Activated CD8-positive, alpha-beta T cell treated with anti-CD3 and anti-CD28 coated beads, Interleukin-2, amount 10 ng/mL, durations not matched to agents 7 days and 5 days (primary cell): ENCODE measurements at places on chromosomes 7 and 10. TPM values are rescaled to one million over a fixed set of nuclear protein-coding genes. Genes with fewer than 3 reads are reported as not detected.
A peak's percentile ranks its signal among the peaks of the same experiment; 100 is the strongest.

The ST8SIA6 gene
- total RNA-seq: not detected

The ERVW-1 gene
- total RNA-seq: not detected

The BRI3 gene
- total RNA-seq: 35.0 TPM

The CFAP70 gene
- total RNA-seq: 0.40 TPM

The AEBP1 gene
- 15.7 TPM for total RNA-seq

The TRIM56 gene
- 67.9 TPM for total RNA-seq

The MUC3A gene
- total RNA-seq: not detected

DNA sequence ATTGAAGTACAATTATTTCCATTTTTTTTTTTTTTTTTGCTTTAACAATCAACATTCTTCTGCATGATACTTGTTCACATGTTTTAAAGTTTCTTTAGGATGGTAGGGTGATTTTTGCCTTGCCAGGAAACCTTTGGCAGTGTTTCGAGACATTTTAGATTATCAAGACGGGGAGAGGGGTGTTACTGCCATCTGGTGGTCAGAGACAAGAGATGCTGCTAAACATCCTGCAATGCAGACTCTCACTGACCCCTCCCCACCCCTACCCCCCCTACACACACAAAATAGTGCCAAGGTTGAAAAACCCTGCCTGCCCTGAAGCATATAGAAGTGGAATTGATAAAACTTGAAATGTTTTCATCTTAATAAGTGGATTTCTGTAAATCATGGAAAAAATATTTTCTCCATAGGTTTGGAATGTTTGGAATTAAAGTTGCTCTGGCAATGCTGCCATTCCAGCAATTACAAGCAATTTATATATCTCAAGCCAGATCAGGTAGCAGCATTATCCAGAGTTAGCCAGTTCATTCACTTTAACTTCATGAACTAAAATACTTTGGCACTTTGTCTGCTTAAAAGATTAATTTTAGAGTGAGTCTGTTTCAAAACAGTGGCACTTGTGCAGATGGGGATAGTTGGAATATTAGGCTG, 62.1 kb downstream of the SDHAF3 start:
- no peaks in the 10 kb centered on the region for H3K27me3 ChIP-seq
- H3K4me1 ChIP-seq: no peaks in the 10 kb centered on the region
- DNase-seq: peak; percentile 60
- H3K27ac ChIP-seq: no peak overlapping the region

DNA sequence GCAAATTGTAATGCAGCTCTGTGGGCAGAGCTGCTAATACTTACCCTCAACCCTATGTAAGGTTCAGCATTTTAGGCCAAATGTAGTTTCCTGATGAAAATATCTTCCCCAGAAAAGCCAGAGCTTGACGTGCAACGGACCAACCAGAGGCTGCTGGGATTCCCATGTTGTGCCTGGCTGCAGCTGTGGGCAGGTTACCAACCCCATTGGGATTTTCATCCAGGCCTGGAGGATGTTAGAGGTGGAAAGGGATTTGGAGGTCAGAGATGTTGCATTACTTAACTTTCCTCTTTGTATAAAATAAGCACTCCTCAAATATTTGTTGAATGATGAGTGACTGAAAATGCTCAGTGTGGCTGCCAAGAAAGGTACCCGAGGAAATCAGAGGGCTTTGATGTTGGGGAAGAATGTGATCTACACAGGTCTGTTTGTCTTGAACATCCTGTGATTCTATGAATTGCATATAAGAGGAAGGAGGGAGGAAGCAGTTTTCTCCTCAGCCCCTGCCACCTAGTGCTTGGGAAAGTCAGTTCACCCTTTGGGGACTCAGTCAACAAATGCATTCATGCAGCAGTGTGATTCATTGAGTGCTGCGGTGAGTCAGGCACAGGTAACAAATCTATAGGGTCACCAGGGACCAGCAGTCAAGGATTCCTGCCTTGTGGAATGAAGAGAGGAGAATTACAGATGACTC, 487.2 kb downstream of the RPS24 start:
- H3K27me3 ChIP-seq: peaks cover 5% of the 10 kb centered on the region
- H3K36me3 ChIP-seq: no peaks in the 10 kb centered on the region
- H3K27ac ChIP-seq: no peak overlapping the region
- DNase-seq: peak; percentile 43
- H3K4me3 ChIP-seq: no peak overlapping the region
- H3K4me1 ChIP-seq: peaks cover 9% of the 10 kb centered on the region

DNA sequence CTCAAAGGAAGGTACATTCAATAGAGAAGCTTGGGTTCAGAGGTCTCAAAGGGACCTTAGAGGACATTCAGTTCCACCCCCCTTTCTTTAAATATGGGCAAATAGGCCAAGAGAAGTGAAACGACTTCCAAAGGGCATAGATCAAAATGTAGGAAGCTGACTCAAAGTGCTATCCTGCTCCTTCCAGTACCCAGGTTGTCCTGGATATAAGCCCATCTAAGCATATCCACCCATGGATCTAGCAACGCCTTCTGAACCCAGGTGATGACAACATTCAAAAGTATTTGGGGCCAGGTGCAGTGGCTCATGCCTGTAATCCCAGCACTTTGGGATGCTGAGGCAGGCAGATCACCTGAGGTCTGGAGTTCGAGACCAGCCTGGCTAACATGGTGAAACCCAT, 5.3 kb downstream of the ATXN7L1 start:
- H3K4me1 ChIP-seq: peaks cover 10% of the 10 kb centered on the region
- no peak overlapping the region for H3K4me3 ChIP-seq
- no peaks in the 10 kb centered on the region for H3K36me3 ChIP-seq
- no peaks in the 10 kb centered on the region for H3K27me3 ChIP-seq
- no peak for DNase-seq
- H3K27ac ChIP-seq: no peak overlapping the region

- no peak for DNase-seq
- no peaks in the 10 kb centered on the region for H3K27me3 ChIP-seq
- no peak overlapping the region for H3K27ac ChIP-seq
- H3K36me3 ChIP-seq: peaks cover 70% of the 10 kb centered on the region
Measured at GRCh38 chr10:89398003-89398749, 5.8 kb downstream of the IFIT1 start.

GRCh38 chr7:25813381-25813780, 338.6 kb upstream of the NFE2L3 start:
- H3K27ac ChIP-seq: no peak overlapping the region
- H3K4me3 ChIP-seq: no peak overlapping the region
- no peak for DNase-seq
- no peaks in the 10 kb centered on the region for H3K36me3 ChIP-seq

DNA sequence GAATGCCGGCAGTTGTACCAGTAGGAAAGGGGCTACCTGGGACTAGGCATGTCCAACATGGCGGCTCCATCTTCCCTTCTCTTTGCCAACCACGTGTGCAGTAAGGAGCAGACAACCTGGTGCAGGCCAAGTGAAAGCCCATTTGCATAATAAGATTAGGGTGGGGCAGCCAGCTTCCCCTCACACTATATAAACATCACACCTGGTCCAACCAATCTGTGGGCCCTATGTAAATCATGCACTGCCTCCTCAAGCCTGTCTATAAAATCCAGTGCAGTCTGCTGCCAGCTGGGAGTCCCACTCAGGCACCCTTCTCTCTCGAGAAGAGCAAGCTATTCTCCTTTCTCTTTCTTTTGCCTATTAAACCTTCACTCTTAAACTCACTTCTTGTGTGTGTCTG, 429.3 kb downstream of the CALN1 start:
- no peak for DNase-seq
- H3K27me3 ChIP-seq: no peaks in the 10 kb centered on the region

GRCh38 chr7:73648593-73649332, 18.9 kb upstream of the VPS37D start:
- no peak overlapping the region for H3K4me3 ChIP-seq
- H3K36me3 ChIP-seq: no peaks in the 10 kb centered on the region
- peaks cover 51% of the 10 kb centered on the region for H3K27me3 ChIP-seq
- peaks cover 14% of the 10 kb centered on the region for H3K4me1 ChIP-seq
- no peak overlapping the region for H3K27ac ChIP-seq

DNA sequence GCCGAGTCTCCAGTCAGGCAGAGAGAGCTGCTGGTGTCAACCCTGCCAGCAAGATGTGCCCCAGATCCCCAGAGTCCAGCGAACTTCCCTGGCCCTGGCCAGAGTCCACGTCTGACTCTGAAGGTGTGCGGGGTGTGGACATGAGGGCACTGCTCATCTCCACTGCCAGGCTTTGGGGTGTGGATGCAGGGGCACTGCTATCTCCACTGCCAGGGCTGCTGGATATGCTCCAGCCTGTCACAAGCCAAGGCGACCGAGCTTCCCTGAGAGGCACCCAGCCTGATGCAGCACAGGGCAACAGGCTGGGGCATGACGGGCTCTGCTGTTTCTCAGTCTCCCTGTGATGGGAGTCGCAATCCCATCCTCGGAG, 596.8 kb downstream of the PTPRN2 start:
- no peaks in the 10 kb centered on the region for H3K36me3 ChIP-seq
- no peak for DNase-seq
- H3K27ac ChIP-seq: no peak overlapping the region
- H3K4me3 ChIP-seq: no peak overlapping the region
- H3K27me3 ChIP-seq: no peaks in the 10 kb centered on the region
- no peaks in the 10 kb centered on the region for H3K4me1 ChIP-seq

DNA sequence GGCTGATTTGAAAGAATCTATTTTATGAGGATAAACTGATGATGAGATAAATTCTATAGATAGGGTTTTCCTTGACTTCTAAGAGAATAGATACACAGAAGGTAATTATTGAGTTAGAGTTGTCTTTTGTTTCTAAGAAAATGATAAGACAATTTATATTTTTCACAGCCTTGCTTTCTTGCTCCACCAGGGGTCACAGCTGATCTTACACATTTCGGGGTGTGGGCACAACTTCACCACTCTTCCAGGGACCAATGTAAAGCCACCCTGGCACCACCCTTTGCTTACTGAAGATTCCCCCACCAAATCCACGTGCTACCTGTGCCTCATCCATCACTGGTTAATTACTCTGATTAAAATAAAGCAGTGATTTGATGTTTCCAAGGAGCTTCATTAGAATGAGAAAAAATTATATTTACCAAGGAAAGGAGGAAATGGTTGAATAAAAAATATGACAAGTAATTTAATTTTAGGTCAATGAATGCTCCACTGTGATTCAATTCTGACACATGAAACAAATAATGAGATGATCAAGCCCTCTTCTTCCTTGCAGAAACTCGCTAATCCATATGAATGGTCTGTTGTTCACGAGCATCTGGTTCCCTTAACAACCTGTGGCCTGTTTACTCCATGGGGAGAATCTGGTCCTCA, 177.3 kb upstream of the TNS3 start:
- H3K4me1 ChIP-seq: no peaks in the 10 kb centered on the region
- no peak for DNase-seq
- no peak overlapping the region for H3K27ac ChIP-seq
- no peaks in the 10 kb centered on the region for H3K36me3 ChIP-seq
- H3K4me3 ChIP-seq: no peak overlapping the region
- peaks cover 3% of the 10 kb centered on the region for H3K27me3 ChIP-seq

DNA sequence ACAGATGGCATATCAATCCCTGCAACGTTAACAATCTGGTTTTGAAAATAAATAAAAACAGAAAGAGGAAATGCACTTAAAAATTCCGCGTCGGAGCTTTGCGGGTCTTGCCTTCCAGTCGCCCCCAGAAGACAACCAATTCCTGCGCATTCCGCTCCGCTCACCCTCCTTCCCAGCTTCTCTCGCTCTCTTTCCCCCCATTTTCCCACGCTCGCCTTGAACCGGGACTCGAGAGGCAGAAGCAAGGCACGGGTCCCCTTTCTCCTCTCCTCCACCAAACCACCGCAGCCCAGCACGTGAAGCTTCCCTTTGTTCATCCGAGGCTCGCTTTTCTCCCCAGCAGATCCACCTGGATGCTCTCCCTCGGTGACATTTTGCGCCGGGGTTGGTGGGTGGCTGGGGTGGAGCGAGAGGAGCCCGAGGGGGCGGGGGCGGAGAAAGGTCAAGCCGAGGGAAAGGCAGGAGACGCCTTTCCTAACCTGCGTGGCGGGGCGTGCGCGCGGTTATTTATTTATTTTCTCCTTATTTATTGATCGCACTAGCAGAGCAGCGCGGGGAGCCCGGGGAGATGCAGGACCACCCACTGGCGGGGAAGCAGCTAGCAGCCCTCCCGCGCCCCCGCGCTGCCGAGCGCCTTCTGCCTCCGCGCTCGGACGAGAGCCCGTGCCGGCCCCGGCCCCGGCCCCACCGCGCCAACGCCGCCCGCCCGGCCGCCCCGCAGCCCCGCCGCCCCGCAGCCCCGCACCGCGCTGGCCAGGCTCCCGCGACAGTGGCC, at the start of gene KCND2:
KCND2 (plus strand) TSS at position 475 of the 775 bp plus-strand sequence.
- H3K4me3 ChIP-seq: peak within 1 kb of the TSS; percentile 72
- peaks cover 6% of the 10 kb centered on the region for H3K4me1 ChIP-seq
- H3K27me3 ChIP-seq: peaks cover 21% of the 10 kb centered on the region
- H3K27ac ChIP-seq: no peak within 1 kb of the TSS
- H3K36me3 ChIP-seq: no peaks in the 10 kb centered on the region

DNA sequence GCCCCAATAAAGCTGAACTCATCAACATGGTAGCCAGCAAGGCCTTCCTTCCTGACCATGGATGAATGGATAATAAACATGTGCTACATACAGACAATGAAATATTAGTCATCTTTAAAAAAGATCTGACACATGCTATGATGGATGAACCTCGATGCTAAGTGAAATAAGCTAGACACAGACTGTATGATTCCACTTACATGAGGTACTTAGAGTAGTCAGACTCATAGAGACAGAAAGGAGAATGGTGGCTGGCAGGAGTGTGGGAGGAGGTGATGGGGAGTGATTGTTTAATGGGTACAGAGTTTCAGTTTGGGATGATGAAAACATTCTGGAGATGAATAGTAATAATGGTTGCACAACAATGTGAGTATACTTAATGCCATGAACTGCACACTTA, 114.1 kb upstream of the SORCS3 start:
- H3K27me3 ChIP-seq: no peaks in the 10 kb centered on the region
- no peak overlapping the region for H3K27ac ChIP-seq
- H3K4me3 ChIP-seq: no peak overlapping the region
- H3K36me3 ChIP-seq: no peaks in the 10 kb centered on the region
- no peaks in the 10 kb centered on the region for H3K4me1 ChIP-seq

DNA sequence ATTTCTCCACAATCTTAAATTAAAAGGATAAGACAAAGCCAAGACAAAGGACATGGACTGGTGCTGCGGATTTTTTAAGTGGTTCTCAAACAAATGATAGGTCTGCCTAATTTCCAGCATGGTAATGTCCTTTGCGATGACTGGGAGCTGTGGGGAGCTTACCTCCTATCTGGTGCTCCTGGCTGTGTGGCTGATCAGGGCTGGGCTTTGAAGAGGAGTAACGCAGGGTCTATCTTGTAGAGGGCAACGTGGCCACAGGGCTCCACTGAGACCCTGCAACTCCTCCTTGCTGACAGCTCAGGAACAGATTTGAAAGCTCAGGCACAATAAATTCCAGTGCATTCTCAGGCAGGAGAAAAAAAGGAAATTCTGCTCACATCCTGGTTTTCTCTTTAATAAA, 103.1 kb upstream of the SFMBT2 start:
- H3K36me3 ChIP-seq: peaks cover 31% of the 10 kb centered on the region
- no peaks in the 10 kb centered on the region for H3K27me3 ChIP-seq
- H3K4me1 ChIP-seq: peaks cover 74% of the 10 kb centered on the region
- no peak for DNase-seq

GRCh38 chr10:88254091-88254490, 329.0 kb downstream of the RNLS start:
- no peak for DNase-seq
- H3K27me3 ChIP-seq: peaks cover 3% of the 10 kb centered on the region
- H3K4me1 ChIP-seq: peaks cover 5% of the 10 kb centered on the region
- no peak overlapping the region for H3K27ac ChIP-seq
